ENCODE measurements at places on chromosomes 4 and X.

DNA sequence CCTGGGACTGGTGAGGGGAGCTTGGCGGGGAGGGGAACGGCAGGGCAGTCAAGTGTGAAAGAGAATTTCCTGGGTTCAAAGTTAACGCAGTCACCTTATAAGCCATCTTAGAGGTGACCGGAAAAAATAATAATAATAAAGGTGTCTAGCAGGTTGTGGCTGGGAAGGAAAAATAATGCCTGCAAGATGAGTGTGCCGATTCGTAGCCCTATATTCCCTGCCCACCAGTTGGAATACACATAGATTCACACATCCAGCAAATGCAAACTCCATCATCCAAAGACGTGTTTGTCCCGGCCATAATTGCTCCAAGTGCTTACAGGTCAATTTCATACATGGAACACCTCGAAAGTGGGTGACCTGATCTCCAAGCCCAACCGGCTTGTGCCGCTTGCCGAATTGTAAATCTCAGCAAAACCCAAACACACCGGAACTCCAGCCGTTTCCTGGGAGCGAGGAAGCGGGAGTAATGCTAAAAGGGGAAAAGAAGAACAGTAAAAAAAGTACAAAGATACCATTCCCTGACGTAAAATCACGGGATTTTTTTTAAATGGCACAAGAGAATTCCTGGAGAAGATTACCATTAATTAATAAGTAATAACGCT is 1.3 kb upstream of the FAT1 start:
- no peak for DNase-seq

DNA sequence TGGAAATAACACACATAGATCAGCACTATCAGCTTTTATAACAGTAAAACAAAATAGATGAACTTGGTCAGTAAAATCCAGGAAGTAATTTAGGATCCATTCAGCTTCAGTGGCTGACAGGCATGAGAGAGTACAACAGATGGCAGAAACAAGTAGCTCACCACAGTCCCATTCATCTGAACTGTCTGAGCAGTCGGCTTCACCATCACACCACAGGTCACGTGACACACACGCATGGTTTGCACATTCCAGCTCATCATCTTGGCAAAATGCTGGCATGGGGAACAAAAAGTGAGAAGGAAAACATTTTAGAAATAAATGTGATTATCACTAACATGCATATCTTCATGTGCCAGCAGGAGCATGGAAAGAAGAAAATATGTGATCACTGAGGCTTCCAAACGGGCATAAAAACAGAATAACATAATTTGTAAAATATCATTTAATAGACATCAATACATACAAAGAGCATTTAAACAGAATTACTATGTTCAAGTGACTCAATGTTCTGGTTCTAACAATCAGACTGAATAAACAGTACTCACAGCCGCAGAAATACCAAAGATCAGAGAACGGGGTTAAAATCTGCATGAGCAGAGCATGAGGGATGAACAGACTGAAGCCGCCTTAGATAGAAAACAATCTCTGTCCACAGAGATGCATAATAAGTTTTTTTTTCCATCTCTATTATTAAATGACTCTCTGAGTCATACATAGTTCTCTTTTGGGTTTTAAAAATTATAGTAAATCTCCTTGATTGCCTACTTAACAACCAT is 158.1 kb downstream of the ATP10D start:
- DNase-seq = no peak

DNA sequence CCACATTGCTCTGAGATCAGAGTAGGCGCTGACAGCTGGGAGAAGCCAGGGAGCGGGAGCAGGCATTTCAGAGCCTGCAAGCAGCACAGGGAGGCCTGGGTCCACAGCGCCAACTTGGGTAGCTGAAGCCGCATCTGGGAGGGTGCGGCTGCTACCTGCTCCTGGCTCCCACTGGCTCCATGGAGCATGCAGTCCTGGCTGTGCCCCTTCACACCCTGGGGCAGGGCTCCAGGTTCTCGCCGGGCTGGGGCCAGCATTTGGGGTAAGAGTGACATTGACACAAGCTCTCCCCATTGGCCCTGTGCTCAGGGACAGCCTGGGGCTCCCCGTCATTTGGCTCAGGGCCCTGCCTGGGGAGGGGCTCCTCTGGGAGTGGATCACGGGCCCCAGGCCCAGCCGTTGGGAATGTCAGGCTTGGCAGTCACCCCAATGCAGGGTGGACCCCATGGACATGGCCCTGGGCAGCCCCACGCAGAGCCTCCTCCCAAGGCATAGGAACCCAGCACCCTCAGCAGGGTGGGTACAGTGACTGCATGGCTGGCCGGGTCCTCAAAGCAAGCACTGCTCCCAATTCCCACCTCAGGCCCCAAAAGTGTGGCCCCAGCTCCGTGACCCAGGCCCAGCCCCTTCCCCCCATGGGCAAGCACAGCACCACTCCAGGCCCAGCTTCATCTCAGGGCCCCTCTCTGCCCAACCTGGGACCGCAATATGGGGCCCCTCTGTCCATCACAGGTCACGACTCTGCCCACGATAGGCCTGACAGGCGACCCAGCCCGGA is 82.4 kb downstream of the PRDM5 start:
- no peak for DNase-seq

GRCh38 chr4:65791111-65791811 is 121.0 kb upstream of the EPHA5 start:
- no peak for DNase-seq

DNA sequence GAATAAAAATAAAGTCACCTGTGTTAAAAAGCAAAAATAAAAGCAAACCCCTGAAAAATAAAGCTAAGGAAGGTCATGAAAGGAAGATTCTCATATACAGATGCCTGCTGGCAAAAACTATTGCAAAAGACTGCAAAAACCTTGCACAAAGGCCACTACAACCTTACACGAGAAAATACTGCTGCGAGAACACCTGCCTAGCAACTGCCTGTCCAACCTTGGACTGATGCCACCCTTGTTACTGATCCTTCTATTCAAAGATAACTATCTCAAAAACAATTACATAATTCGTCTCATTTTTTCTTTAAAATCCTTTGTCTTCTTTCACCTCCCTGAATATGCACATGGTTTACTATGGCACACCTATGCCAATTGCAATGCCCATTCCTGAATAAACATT is 49.6 kb downstream of the SLC2A9 start:
- no peak for DNase-seq

DNA sequence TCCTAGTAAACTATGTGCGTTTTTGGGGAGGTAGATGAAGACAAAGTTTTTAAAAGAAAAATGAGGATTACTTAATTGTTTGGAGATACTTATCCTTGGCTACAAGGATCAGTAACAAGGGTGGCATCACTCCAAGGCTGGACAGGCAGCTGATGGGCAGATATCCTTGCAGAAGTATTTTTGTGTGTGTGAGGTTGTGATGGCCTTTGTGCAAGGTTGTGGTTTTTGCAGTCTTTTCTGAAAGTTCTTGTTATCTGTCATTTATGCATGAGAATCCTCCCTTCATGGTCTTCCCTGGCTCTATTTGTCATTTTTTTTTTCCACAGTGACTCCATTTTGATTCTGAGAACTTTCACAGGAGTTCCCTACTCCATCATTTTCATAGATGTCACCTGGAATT is 96.0 kb upstream of the C1GALT1C1 start:
- no peak for DNase-seq

DNA sequence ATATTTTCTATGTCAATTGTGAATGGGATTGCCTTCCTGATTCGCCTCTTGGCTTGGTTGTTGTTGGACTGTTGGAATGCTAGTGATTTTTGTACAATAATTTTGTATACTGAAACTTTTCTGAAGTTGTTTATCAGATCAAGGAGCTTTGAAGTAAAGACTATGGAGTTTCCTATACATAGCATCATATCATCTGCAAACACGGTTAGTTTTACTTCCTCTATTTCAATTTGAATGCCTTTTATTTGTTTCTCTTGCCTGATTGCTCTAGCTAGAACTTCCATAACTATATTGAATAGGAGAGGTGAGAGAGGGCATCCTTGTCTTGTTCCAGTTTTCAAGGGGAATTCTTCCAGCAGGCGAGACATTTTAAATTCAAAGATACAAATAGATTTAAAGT is 226.5 kb downstream of the FBXO8 start:
- no peak for DNase-seq

DNA sequence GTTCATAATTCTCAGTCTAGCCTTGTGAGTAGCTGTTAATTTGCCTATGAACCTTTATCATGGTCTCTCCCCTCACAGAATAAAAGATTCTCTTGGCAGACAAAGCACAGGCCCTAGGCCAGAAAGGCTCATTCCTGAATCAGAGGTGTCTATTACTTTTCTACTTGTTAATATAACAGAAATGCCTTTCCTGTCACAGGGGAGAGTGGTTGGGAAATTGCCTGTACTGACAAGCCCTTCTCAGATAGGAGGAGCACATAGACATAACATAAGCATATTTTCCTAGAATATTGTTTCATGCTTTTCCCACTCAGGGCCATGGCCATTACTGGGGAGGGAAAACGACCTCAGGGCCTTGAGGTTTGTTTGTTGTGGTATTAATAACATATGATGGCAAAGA is 308.3 kb downstream of the BMPR1B start:
- DNase-seq = no peak

DNA sequence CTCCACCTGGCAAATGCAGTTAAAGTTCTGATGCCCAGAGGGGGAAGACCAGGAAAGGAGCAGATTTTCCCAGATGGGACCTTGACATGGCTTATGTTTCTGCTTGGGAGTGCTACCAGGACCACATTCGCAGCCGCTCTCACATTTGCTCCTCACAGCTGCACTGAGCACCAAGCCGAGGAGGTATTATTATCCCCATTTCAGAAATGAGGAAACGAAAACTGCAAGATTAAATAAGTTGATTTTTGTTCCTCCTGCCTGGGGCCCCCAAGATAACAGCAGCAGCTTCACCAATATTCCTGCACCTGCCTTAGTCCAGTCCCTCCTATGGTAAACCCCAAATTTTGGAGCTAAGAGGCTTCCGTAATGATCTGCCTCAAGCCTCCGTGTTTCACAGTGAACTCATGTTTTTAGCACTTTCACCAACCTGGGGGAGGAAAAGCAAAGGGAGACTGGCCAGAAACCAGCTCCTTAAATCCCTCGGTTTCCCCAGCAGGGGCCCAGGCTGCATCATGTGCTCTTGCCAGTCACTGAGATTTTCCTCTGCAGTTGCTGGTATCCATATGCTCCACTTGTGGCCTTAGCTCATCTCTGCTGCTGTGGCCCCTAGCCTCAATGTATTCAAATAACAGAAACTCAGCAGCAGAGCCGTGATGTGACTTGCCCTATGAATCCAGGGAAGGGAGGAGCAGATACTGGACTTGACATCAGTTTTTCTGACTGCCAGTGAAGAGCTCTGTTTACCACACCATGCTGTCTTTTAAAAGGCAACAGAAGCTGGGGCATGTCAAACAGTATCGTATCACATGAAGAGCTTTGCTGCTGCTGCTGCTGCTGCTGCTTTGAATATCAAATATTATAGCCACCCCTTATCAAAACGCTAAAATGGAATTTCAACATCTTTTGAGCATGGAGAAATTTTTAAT is 95.5 kb upstream of the KLHL13 start:
- no peak for DNase-seq
